ENCODE measurements at places on chromosomes 16 and 17. TPM values are rescaled to one million over a fixed set of nuclear protein-coding genes. Genes with fewer than 3 reads are reported as not detected.

DNA sequence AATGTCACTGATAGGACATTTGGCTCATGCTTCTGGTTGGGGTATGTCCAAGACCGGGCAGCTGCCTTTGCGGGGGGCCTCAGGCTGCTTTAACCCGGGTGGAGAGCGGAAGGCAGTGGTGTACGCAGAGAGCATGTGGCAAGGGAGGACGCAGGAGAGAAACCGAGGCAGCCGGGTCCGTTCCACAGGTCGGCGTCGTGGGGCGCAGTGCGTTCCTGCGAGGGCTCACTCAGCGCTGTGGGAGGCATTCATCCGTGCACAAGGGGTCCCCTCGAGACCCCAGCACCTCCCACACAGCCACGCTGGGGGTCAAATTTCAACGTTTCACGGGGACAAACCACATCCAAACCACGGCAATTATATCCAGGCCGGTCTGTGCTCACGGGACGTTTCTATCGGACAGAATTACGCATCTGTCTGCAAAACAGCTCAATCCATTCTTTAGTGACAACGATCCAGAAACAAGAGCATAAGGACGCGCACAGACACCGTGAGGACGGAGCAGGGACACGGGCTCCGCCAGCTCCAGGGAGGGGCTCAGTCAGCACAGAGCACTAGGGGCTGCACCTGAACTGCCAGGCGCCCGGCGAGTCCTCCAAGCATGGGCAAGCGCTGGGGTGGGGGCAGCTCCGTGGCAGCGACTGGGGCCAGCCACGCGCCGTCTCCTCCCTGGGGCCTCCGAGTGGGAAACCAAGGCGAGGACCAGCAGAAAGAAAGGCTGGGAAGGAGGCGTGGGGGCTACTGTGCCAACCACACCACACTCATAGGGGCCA is 108.4 kb upstream of the METRNL start:
- no peak for DNase-seq

Gene KCNJ12
- total RNA-seq: 0.25 TPM

DNA sequence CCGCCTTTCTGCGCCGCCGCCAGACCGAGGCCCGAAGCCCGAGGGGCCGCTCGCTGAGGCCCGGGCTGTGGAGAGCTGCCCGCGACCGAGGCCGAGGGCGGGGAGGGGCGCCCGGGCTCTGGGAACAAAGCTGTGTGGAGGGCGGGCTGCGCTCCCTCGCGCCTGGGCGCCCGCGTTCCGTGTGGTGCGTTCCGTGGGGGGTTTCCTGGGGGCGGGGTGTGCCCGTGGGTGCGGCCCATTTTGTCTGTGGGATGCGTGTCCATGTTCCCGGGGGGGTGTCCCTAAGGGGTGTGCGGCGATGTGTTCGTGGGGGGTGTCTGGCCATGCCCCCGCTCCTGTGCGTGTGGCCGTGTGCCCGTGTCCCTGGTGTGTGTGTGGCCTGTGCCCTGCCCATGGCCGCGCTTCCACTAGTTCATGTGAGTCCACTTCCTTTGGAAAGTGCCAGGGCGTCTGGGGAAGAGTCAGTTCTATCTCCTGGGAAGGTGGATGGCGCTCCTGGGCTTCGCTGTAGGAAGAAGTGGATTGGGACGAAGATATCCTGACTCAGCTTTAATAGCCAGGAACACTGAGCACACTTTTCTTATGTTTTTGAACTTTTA is 520 bp downstream of the JPT2 start:
- DNase-seq: peak; percentile 17

GRCh38 chr16:46875243-46875642 is 8.9 kb upstream of the GPT2 start:
- no peak for DNase-seq

DNA sequence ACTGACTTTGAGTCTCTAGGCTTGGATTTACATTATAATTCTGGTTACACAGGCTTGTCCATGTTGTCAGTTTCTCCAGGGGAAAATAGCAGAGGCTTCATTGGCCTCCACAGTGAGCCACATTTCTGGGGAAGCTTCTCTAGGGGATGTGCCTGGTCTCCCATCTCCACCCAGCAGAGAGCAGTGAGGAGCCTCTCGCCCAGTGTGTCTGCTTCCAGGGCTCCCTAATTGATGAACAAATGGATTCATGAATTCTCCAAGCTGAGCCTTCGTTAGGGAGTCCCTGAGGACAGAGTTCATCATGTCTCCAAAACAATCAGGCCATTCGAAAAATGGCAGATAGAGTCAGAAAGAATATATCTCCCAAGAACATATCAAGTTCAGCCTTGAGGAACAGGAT is 162.4 kb upstream of the TOX3 start:
- DNase-seq: no peak

- no peak for DNase-seq
Observed at GRCh38 chr17:30302241-30302640, 10.5 kb upstream of the BLMH start.

Gene GALK1
- 96.2 TPM for total RNA-seq

Gene NACA2
- not detected for total RNA-seq

DNA sequence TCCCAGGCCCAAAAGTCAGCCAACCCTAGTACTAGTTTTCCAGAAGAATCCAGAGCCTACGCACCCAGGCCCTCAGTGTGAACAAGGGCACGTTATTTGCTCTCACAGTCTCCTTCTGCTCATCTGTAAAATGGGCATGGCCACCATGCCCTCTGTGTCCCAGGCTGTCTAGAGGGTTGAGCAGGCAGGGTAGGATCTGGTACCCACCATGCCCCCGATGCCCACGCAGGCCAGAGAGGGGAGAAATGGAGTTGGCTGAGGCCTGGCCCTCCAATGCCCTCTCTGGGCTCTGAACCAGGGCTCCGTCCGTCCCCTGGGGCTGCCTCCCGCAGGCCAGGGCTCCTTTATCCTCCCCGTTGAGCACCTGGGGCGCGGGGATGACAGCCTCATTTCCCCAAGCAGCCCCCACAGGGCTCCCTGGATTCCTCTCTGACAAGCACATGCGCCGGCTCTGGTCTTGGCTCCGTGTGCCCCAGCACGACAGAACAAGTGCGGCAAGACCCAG is 9.1 kb upstream of the BAHCC1 start:
- no peak for DNase-seq

DNA sequence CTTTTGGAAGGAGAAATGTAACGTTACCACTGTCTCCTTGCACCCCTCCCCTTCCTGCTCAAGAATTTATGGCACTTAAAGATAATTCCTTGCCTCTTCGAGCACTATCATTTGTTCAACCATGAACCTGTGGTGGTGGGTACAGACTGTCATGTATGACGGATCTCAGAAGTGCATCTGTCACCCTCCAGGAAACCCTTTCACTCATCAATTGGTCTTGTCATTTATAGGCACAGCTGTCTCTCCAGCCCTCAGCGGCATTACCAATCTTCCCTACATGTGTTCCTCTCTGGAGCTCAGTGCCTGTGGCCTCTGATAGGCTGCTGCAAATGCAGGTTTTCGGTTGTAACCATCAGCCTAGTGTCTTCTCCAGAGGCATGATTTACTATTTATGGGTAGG is 15.0 kb downstream of the CNTNAP4 start:
- DNase-seq: no peak

Gene MYOCD
- total RNA-seq: 0.25 TPM

DNA sequence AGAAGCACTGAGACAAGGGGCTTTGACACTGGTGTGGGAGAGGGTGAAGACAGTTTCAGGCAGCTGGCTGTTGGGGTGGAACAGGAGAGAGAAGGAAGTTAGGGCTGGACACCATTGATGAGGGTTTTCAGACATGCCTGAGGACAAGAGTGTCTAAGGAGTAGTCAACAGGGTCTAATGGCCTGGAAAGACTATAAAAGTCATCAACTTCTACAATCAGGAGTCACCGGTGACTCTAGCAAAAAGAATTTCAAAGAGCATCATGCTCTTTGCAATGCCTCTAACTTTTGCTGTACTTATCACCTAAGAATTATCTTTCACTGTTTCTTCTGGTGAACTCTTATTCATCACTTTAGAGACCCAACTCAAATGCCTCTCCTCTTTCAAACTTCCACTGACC is 213.9 kb downstream of the C16orf78 start:
- DNase-seq: no peak

GRCh38 chr17:73679476-73679875 is 35.2 kb upstream of the SDK2 start:
- no peak for DNase-seq

Gene G6PC1
- total RNA-seq: not detected

- DNase-seq: no peak
Observed at GRCh38 chr16:23538919-23539278, 18.3 kb downstream of the EARS2 start.

Gene GJC1
- total RNA-seq: 6.7 TPM

Gene NPIPA8
- not detected for total RNA-seq

GRCh38 chr17:55763856-55764255 is 13.0 kb downstream of the PCTP start:
- DNase-seq: peak; percentile 74

DNA sequence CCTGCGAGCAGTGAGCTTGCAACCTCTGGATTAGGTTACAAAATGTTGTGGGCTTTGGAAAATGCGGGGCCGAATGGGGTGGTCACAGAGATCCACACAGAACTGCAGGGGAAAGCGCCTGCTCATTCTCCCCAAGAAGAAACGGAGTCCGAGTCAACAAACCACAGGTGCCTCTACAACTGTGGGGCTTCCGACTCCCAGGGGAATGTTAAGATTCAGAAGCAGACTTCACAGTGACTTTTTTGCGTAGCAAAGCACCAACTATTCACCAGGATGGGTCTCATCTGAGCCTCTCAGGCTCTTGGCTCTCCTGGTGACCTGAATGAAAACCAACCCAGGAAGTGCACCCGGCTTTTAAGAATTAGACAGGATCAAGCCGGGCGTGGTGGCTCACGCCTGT is 33.7 kb downstream of the NUBP1 start:
- no peak for DNase-seq

Gene FTSJ3
- total RNA-seq: 72.6 TPM

Gene MARVELD3
- 0.51 TPM for total RNA-seq

Gene HOXB3
- total RNA-seq: 4.8 TPM

DNA sequence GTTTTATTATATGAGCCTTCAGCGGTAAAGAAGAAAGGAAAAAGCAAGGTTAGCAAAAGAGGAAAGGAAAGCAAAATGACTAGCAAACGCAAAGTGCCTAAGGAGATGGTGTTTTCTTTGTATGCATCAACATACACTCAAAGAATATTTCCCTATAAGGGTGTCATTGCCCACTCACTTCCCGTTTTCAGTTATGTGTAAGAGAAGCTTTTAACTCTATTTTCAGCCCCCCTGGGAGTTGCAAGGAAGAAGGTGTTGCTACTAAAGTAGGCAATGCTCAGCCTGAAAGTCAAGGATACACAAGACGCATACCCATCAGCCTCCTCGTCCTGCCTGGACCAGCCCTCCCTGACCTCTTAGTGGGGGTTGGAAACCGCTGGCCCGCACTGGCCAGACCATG is 267.7 kb upstream of the ZFHX3 start:
- DNase-seq: no peak

DNA sequence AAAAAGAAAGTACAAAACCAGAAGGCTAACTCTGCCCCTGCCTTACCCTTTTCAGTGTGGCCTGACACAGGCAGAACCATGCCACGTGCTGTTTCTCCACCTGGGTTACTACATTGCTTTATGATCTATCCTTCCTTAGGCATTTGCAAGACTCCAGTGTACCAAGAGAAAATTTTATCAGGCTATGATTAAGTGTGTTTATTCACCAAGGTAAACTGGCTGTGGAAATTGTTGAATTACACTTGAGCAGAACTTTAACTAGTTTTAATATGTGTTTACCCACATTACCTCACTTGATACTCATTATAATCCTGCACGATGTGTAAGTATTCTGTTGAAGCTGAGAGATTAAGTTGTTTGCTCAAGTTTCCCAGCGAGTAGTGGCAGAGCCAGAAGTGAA is 129.7 kb upstream of the MYOCD start:
- no peak for DNase-seq

- DNase-seq: no peak
Observed at GRCh38 chr16:66270333-66270927, 96.1 kb upstream of the CDH5 start.

Gene SPIRE2
- total RNA-seq: 2.4 TPM

DNA sequence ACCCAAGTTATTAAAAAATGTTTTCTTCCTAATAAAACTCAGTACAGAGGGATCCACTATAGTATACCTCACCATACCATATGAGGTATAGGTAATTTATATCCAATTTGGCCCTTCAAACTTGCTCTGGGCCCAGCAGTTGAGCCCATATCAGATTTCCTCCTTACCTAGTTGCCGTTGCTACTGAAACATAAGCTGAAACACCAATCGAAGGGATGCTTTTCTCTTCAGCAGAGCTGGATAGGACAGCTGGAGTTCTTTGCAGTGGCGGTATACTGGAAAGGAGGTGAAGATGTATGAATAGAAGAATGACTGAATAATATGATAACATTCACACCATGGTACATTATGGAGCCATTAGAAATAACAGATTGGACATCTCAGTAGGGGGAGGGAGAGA is 42.7 kb downstream of the TNRC6C start:
- peak; percentile 17 for DNase-seq

GRCh38 chr17:8397636-8398035 is at the start of gene RNF222:
Gene RNF222 (minus strand): TSS chr17:8397827. CDS start chr17:8393461, 4,366 bp downstream.
- no peak for DNase-seq

Gene SLC35G6
- total RNA-seq: not detected

GRCh38 chr17:39429600-39429999 is 21.5 kb downstream of the MED1 start:
- DNase-seq: no peak

Gene PROCA1
- total RNA-seq: 0.25 TPM

- no peak for DNase-seq
Observed at GRCh38 chr16:60459463-60459862, 1576.8 kb downstream of the CDH8 start.

- DNase-seq: no peak
Observed at GRCh38 chr17:74119049-74119580, 84.4 kb upstream of the RPL38 start.

- no peak for DNase-seq
Observed at GRCh38 chr16:67432506-67432890, 1.6 kb downstream of the HSD11B2 start.

Gene CTF1
- total RNA-seq: 0.13 TPM

DNA sequence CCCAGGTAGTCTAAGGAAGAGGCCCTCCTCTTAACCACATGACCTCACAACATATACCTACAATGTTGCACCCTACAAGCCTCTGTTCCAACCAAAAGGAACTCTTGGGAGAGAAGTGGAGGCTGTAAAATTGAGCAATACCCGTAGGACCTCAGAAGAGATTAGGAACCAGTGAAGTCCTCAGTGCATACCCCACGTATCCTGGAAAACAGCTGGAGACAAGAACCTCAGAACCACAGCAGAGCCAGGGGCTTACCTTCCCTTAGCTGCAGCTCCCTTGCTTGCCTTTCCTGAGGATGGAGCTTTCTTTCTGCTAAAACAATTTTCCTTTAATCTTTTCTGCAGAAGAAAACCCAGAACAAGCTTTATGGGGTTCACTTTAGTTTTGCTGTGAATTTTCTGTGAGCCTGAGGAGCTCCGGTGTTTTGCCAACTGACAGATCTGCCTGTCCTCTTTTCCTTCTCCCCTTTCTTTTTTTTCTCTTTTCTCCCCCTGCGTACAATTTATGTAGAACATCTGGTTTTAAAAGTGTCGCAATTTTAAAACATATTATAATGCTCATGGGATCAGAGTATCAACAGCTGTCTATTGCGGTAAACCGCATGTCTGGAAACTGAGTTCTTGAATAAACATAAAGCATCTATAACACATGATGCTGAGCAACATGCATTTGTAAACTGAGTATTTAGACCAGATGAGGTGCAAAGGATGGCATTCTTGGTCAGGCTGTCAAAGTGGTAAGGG is 226.4 kb upstream of the MAF start:
- DNase-seq: no peak

Gene ZSCAN10
- not detected for total RNA-seq

GRCh38 chr16:74922150-74923138 is 62.5 kb downstream of the WDR59 start:
- no peak for DNase-seq

Gene SOST
- total RNA-seq: not detected

Gene CMTM2
- not detected for total RNA-seq
